ENCODE measurements at places on chromosomes 3 and 15.

- no peak for DNase-seq
These were observed 534.7 kb upstream of the IL12A start for GRCh38 chr3:159453945-159454344.

- no peak for DNase-seq
These were observed 531.8 kb downstream of the EPHB1 start for GRCh38 chr3:135326851-135327250.

GRCh38 chr3:115099134-115099985, 47.7 kb downstream of the ZBTB20 start:
- DNase-seq = no peak

GRCh38 chr3:20912406-20912805, 726.4 kb upstream of the SGO1 start:
- no peak for DNase-seq

GRCh38 chr3:127915115-127915936, at the start of gene KBTBD12:
Gene KBTBD12, plus strand, starts transcription at chr3:127915232. Its CDS starts 7,830 bp downstream, at chr3:127923062.
- no peak for DNase-seq

- no peak for DNase-seq
These were observed 149.4 kb downstream of the SNRK start for GRCh38 chr3:43435706-43436105.
